RWPE2 (cell line): ENCODE measurements at places on chromosomes 2 and 18.

DNA sequence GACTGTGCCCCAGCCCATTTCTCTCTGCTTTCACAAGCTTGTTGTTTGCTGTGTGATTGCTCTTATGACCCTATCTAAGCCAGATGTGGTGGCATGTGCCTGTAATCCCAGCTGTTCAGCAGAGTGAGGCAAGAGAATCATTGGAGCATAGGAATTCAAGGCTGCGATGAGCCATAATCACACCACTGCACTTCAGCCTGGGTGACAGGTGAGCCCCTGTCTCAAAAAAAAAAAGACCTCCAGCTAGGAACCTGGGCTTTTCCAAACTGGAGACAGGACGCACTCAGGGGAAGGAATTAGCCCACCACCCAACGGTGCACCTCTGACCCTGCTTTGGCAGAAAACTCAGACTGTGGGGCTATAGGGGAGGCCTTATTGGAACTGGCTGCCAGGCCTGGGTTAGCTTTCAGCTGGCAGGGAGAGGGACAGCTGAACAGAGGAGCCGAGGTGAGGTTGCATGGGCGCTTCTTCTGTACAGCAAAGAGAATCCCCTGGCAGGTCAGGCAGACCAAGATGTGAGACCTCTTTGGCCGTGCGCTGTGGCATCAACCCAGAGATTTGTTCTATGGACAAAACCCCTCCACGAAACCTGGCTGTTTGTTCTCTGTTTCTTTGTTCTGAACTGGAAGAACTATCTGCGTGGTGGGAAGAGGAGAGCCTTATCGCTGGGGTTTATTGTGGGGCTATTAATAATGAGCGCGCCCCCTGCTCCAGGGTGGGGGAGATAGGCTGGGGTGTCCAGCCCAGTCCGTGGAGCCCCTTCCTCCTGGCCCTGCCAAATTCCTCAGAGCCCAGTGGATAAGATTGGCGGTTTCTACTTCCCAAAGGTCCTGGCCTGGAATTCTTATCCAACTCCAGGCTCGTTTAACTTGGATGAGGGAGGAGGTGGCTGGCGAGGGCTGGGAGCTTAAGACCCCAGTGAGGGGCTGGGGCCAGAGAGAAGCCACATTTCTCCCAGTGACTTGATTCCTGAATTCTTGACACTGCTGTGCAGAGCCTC lies 38.8 kb upstream of the SMAD7 start:
- DNase-seq: no peak

- DNase-seq: no peak
These were observed 567 bp downstream of the PCYOX1 start for GRCh38 chr2:70258532-70258875.

- DNase-seq: no peak
These were observed 779.4 kb upstream of the FSHR start for GRCh38 chr2:49933711-49934110.

DNA sequence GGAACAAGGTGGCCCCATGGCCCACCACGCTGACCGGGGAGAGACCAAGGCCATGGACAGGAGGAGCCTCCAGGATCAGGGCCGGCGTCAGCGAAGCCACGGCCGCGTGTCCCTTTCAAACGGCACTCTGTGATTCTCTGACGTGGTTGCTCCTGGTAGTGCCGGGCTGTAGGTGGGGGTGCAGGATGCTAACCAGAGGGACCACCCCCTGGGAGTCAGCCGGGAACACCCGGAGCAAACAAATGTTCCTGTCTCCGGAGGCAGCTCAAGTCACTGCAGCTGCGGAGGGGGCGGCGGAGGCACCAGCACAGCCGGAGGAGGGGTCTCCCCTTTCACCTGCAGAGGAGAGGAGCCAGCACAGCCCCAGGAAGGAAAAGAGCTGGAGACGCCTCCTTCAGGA lies 750.6 kb upstream of the SALL3 start:
- DNase-seq: no peak

DNA sequence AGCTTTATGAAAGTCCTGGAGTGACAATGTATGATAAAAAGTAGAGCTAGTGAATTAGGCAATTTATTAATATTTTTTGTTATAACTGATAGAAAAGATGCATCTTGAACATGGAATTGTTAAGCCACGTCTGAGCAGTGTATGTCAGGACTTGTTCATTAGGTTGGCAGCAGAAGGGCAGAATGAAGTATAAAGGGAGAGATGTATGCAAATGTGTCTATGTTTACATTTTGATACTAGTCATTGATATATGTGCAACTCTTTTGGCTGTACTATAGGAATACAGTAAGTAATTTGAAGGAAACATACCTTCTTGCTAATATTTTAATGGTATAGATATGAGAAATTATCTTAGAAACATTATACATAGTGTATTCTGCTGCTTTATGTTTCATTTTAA lies 49.0 kb upstream of the TMEM247 start:
- no peak for DNase-seq

- no peak for DNase-seq
These were observed 680.7 kb downstream of the EPHA4 start for GRCh38 chr2:220891405-220891804.

- no peak for DNase-seq
These were observed 53.0 kb upstream of the ALPP start for GRCh38 chr2:232325324-232326273.

DNA sequence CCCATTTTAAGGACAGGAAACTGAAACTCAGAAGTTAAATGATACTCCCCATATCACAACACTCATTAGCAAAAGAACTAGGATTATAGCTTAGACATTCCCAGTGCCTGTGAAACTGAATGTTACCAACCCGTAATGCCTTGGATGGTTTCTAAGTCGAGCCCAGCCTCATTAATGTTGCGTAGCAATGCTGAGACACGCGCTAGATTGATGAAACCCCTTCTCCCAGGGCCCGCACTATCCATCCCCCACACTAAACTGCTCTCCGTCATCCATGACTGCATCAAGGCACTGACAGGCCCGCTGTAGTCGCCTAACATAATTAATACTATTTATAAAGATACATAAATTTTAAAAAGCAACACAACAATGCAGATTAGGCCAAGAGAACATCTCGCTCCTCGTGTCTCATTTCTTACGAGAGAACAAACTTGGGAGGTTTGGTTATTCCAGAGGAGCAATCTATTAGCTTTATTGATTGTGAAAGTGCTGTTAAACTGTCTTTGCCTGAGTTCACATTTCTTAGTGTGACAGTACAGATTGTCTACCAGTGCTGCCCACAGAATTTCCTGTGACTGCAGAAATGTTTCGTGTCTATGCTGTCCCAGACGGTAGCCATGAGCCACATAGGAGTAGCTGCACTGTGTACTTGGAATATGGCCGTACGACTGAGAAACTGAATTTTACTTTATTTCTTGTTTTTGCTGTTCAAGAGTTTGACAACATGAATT lies 312.2 kb upstream of the RAB12 start:
- DNase-seq: no peak

- DNase-seq: no peak
These were observed 45.3 kb downstream of the FOSL2 start for GRCh38 chr2:28437918-28438317.

DNA sequence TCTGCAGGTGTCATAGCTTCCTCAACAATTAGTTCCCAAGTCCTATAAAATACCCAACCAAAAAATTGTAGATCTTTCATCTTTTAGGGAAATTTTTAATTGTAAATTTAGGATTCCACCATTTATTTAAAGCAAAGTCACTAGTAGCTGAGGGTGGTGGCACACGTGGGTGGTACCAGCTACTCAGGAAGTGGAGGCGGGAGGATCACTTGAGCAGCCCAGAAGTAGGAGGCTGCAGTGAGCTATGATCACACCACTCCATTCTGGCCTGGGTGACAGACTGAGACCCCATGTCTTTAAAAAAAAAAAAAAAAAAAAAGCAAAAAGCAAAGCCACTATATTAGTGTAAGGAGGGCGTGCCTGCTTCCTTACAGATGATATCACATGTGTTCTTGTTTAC lies 60.3 kb upstream of the GREB1L start:
- no peak for DNase-seq

DNA sequence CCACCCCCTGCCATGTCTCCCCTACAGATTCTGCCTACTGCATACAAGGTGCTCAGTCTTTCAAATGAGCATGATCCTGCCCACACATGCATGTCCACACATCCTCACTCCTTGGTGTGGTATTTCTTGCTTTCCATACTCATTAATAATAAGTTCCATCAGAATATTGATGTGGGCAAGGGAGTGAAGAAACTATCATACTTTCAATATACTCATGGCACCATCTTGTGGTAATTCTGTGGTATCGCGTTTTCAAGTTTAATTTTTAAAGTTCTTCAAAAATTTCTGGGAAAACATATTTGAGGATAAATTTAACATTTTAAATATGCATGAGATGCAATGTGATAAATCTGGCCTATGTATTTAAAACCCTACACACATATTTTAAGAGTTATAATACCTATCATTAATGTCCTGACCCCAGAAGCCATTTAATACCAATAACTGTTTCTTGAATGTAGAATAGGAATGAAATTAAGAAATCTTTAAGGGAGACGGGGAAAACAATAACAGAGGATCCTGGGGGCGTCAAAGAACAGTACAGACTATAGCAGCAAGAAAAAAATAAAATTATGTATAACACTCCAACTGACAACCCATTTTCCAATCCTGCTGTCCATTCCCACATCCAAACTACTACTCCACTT lies 110.1 kb downstream of the ZNF385B start:
- DNase-seq: no peak

DNA sequence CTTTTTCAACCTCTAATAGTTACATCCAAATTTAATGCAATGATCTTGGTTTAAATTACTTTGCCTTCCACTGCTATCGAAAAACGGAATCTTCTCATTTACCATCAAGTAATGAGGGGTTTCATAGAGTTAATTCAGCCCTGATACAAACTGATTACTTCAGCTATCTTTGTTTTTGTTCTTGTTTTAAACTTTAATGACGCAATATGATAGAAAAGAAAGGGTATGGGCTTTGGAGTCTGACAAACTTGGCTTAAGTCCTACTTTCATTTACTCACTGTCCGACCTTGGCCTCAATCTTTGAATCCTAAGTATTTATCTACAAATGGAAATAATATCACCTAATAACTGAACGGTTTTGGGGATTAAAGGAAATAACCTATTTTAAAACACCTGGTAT lies 16.1 kb downstream of the ADAM17 start:
- no peak for DNase-seq

- DNase-seq: no peak
These were observed 55.9 kb downstream of the ACVR1C start for GRCh38 chr2:157572725-157573124.
